Neural progenitor cell (in vitro differentiated cells): ENCODE measurements at places on chromosomes 6 and 20.
A peak's percentile ranks its signal among the peaks of the same experiment; 100 is the strongest.

DNA sequence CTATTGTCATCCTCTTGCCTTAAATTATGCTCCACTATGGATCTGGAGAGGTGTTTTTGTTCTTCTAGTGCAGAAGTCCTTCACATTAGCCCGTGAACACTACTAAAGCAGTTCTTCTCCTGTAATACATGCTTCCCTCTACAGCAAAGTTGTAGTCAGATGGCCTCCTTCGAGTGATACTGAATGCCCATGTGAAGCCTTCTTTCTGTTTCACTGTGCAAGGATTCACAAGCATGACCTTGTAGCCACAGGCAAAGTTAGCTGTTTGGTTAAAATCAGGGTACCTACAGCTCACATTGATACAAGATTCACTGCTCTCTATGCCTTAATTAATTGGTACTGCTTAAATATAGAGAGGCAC, 47.6 kb downstream of the ARHGAP18 start:
- no peak for DNase-seq
- H3K27ac ChIP-seq, result no peak overlapping the region
- no peaks in the 10 kb centered on the region for H3K27me3 ChIP-seq
- peaks cover 3% of the 10 kb centered on the region for H3K4me1 ChIP-seq
- no peak overlapping the region for H3K4me3 ChIP-seq
- H3K36me3 ChIP-seq, result no peaks in the 10 kb centered on the region

DNA sequence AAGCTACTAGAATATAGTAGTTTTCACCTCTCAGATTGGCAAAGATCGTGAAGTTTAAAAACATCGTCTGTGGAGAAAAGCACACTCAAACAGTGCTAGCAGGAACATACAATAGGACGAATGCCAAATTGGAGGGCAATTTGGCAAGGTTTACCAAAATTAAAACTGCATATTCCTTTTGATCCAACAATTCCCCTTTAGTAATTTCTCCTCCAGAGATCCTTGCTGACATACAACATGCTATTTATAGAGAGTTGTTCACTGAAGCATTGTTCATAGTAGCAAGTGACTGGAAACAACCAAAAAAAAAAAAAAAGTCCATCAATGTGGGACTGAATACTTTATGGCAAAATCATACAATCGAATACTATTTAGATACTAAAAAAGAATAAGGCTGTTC, 202.2 kb downstream of the ATXN1 start:
- no peaks in the 10 kb centered on the region for H3K27me3 ChIP-seq
- H3K36me3 ChIP-seq, result no peaks in the 10 kb centered on the region
- no peak overlapping the region for H3K4me3 ChIP-seq
- no peak overlapping the region for H3K27ac ChIP-seq
- H3K4me1 ChIP-seq, result no peaks in the 10 kb centered on the region

DNA sequence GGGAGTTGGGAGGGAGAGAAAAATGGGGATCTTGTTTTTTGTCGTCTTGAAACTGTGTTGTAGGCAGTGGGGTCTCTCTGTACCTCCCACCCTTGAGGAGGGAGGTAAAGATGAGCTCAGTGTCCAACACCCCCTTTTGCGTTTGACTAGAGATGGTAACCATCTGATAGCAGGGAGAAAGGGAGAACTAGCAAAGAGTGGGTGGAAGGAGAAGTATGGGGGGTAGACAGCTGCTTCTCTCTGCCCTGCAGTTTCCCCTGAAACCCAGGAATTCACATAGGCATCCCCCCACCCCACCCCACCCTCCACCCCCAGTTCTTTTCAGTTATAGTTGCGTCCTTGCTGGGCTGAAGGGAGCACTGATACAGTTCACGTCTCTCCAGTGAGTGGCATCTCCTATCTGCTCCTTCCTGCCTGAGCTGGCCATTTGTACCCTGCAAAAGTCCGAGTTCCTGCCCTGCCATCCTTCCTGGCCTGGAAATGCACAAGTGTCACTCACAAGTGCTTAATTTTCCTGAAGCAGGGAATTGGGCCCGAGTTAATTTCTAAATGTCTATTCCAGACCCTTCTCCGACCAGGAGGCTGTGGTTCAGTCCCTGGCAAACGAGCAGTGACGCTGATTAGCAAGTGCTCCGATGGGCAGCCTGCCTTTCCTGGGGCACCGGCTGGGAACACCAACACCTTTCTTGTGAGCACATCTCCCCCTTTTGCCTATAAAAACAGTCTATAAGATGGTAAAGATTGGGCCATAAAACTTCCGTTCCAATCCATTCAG, 1.5 kb downstream of the SIRPA start:
- H3K27ac ChIP-seq, result no peak overlapping the region
- H3K36me3 ChIP-seq, result no peaks in the 10 kb centered on the region
- peaks cover 27% of the 10 kb centered on the region for H3K4me1 ChIP-seq
- H3K27me3 ChIP-seq, result peaks cover 42% of the 10 kb centered on the region
- DNase-seq, result no peak

GRCh38 chr20:32518593-32519380, 66.3 kb downstream of the NOL4L start:
- peak; percentile 72 for DNase-seq
- H3K36me3 ChIP-seq, result no peaks in the 10 kb centered on the region
- H3K4me3 ChIP-seq, result no peak overlapping the region
- no peaks in the 10 kb centered on the region for H3K27me3 ChIP-seq

- no peaks in the 10 kb centered on the region for H3K4me1 ChIP-seq
- H3K27ac ChIP-seq, result no peak overlapping the region
- no peaks in the 10 kb centered on the region for H3K36me3 ChIP-seq
- no peak overlapping the region for H3K4me3 ChIP-seq
- no peaks in the 10 kb centered on the region for H3K27me3 ChIP-seq
Measured at GRCh38 chr6:13508711-13509705, 21.6 kb upstream of the GFOD1 start.

DNA sequence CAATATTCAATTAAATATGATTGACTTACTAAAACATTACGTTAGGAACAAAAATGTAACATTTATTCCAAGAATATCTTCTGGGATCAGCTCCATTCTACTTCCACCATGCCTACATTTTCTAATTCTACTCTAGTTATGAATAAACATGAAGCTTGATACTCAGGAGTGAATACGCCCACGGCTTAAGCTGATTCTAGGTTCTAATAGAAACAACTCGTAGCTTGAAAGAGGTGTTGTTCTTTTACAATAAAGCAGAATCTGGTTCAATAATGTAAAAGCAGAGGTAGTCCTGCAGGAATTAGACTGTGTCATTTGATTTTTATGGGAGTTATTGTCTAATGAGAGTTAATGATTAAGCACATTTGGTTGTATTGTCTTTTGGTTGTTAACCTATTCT, 107.3 kb upstream of the OLIG3 start:
- no peaks in the 10 kb centered on the region for H3K27me3 ChIP-seq
- no peak overlapping the region for H3K27ac ChIP-seq
- DNase-seq, result no peak
- H3K4me1 ChIP-seq, result peaks cover 13% of the 10 kb centered on the region
- H3K36me3 ChIP-seq, result no peaks in the 10 kb centered on the region

- no peaks in the 10 kb centered on the region for H3K36me3 ChIP-seq
- peak overlapping the region; percentile 65 for H3K4me3 ChIP-seq
Measured at GRCh38 chr20:18287546-18287914, 797 bp upstream of the ZNF133 start.

DNA sequence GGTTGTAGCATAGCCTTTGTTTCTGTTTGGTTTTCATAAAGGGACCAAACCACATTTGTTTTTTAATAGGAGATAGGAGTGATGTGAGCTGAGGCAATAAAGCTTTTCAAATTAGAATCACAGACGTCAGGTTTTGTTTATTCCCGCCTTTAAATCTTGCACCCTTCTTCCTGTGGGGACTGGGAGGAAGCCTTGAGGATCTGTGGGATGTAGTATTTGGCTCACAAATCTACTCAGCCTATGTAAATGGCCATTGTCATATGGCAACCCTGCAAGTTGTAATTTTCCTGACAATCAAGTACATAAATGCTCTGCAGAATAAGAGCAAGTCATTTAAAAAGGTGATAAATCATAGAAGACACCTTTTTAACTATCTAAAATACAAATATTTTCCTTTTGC, 110.4 kb downstream of the ADGRG6 start:
- no peaks in the 10 kb centered on the region for H3K27me3 ChIP-seq
- H3K36me3 ChIP-seq, result no peaks in the 10 kb centered on the region
- H3K4me3 ChIP-seq, result no peak overlapping the region
- H3K27ac ChIP-seq, result no peak overlapping the region
- no peak for DNase-seq

- no peaks in the 10 kb centered on the region for H3K4me1 ChIP-seq
- no peak overlapping the region for H3K27ac ChIP-seq
- H3K27me3 ChIP-seq, result no peaks in the 10 kb centered on the region
- peaks cover 3% of the 10 kb centered on the region for H3K36me3 ChIP-seq
- DNase-seq, result no peak
Measured at GRCh38 chr6:111406200-111406721, 76.8 kb downstream of the REV3L start.

DNA sequence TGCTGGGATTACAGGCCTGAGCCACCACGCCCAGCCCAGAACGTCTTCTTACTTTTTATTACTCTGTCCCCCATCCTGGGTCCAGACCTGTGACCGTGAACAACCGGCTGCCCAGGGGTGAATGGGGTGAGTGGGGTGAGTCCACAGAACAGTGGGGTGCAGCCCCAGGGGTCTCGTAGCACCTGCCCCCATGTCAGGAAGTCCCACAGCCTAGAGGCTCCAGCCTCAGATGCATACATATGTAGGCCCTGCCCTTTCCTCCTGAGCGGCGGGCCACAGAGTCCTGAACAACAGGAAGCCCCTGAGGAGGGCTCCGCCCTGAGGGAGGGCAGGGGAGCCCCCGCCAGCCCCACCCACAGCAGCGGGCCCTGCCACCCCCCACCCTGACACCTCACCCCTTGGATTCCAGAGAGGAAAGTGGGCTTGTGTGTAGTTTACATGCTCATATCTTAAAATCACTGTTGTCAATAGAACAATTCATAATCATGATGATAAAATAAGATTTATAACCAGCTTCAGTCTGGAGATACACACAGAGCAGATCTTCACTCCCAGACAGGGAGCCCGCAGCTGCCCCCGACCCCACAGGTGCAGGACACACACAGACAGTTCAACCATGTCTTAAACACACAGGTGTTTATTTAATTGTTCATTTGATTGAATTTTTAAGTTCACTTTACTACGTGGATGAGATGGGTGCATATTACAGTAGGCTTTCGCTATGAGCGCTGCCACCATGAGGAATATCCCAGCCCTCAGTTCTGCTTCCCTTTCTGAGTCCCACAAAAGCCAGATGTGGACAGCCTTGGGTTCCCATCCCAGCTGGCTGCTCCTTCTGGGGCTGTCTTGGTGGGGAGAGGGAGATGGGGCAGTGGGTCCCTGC, 12.4 kb upstream of the GMEB2 start:
- peaks cover 17% of the 10 kb centered on the region for H3K27me3 ChIP-seq
- H3K4me3 ChIP-seq, result no peak overlapping the region
- DNase-seq, result no peak
- H3K4me1 ChIP-seq, result peaks cover 11% of the 10 kb centered on the region
- H3K27ac ChIP-seq, result no peak overlapping the region

DNA sequence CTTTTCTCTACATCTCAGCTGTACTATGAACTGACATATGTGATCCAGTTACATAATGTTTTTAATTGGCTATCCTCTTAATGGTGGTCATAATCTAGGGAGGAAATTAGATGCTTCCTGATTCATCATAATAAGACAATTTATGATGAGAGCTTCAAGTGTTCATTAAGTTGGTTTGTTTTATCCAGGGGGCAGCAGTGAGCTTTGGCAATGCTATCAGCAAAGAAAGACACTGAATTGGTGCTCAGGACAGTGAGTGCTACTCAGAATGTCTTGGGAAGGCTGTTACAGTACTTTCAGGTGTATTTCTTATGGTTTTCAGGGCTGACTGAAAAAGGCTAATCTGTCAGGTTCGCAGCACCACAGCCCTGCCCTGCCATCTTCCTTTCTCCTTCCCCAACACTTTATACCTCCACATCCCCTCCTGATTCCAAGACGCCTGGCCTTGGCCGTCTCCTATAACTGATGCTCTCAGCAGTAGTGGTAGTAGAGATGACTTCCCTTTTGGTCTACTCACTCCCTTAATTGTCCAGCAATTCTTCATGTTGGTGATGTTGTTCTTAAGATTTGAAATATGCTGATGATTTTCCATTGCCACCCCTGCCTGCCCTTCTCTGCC, 67.0 kb upstream of the TNFAIP3 start:
- H3K27ac ChIP-seq, result no peak overlapping the region
- DNase-seq, result peak; percentile 48
- H3K36me3 ChIP-seq, result no peaks in the 10 kb centered on the region
- no peaks in the 10 kb centered on the region for H3K27me3 ChIP-seq
- H3K4me3 ChIP-seq, result no peak overlapping the region

GRCh38 chr6:105370351-105370750, 32.5 kb downstream of the PREP start:
- no peak overlapping the region for H3K27ac ChIP-seq
- H3K4me3 ChIP-seq, result no peak overlapping the region
- H3K4me1 ChIP-seq, result no peaks in the 10 kb centered on the region
- no peak for DNase-seq
- H3K36me3 ChIP-seq, result no peaks in the 10 kb centered on the region

- no peak overlapping the region for H3K27ac ChIP-seq
- peaks cover 6% of the 10 kb centered on the region for H3K4me1 ChIP-seq
- H3K27me3 ChIP-seq, result no peaks in the 10 kb centered on the region
- no peaks in the 10 kb centered on the region for H3K36me3 ChIP-seq
Measured at GRCh38 chr20:51393571-51393970, 148.9 kb downstream of the NFATC2 start.

DNA sequence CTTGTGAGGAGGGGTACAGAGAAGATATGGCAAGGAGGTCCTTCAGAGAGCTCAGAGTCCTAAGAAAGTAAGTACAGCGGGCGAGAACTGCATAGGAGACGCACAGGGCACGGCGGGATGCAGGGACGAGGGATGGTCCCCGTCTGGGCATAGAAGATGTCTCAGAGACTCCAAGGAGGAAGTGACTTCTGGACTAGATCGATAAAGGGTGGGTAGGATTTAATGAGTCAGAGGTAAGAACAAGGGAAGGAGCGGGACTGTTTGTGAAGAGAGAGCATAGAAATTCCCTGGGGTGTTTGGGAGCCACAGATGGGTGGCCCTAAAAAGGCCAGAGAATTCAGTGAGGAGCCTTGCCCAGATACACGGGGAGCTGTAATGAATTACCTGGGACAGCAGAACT, 69.1 kb downstream of the FAM120B start:
- H3K4me3 ChIP-seq, result no peak overlapping the region
- no peaks in the 10 kb centered on the region for H3K36me3 ChIP-seq
- no peak overlapping the region for H3K27ac ChIP-seq

GRCh38 chr6:66103954-66104353, 396.9 kb upstream of the EYS start:
- no peak overlapping the region for H3K27ac ChIP-seq
- H3K4me1 ChIP-seq, result no peaks in the 10 kb centered on the region
- H3K36me3 ChIP-seq, result no peaks in the 10 kb centered on the region
- DNase-seq, result no peak

- no peak for DNase-seq
- no peaks in the 10 kb centered on the region for H3K27me3 ChIP-seq
- H3K4me3 ChIP-seq, result no peak overlapping the region
Measured at GRCh38 chr20:51468636-51469035, 73.9 kb downstream of the NFATC2 start.

- no peaks in the 10 kb centered on the region for H3K27me3 ChIP-seq
- no peak overlapping the region for H3K27ac ChIP-seq
- no peak overlapping the region for H3K4me3 ChIP-seq
- DNase-seq, result no peak
- no peaks in the 10 kb centered on the region for H3K4me1 ChIP-seq
Measured at GRCh38 chr20:33540427-33540826, 50.5 kb downstream of the CBFA2T2 start.

GRCh38 chr20:54485631-54486030, 10.2 kb downstream of the DOK5 start:
- H3K27me3 ChIP-seq, result no peaks in the 10 kb centered on the region
- H3K4me3 ChIP-seq, result no peak overlapping the region
- H3K27ac ChIP-seq, result no peak overlapping the region
- H3K36me3 ChIP-seq, result no peaks in the 10 kb centered on the region
- no peak for DNase-seq
- H3K4me1 ChIP-seq, result no peaks in the 10 kb centered on the region

GRCh38 chr6:54315656-54316055, 7.4 kb downstream of the TINAG start:
- no peak overlapping the region for H3K27ac ChIP-seq
- no peak for DNase-seq
- no peaks in the 10 kb centered on the region for H3K27me3 ChIP-seq
